ENCODE measurements at places on chromosomes 13 and 19.

DNA sequence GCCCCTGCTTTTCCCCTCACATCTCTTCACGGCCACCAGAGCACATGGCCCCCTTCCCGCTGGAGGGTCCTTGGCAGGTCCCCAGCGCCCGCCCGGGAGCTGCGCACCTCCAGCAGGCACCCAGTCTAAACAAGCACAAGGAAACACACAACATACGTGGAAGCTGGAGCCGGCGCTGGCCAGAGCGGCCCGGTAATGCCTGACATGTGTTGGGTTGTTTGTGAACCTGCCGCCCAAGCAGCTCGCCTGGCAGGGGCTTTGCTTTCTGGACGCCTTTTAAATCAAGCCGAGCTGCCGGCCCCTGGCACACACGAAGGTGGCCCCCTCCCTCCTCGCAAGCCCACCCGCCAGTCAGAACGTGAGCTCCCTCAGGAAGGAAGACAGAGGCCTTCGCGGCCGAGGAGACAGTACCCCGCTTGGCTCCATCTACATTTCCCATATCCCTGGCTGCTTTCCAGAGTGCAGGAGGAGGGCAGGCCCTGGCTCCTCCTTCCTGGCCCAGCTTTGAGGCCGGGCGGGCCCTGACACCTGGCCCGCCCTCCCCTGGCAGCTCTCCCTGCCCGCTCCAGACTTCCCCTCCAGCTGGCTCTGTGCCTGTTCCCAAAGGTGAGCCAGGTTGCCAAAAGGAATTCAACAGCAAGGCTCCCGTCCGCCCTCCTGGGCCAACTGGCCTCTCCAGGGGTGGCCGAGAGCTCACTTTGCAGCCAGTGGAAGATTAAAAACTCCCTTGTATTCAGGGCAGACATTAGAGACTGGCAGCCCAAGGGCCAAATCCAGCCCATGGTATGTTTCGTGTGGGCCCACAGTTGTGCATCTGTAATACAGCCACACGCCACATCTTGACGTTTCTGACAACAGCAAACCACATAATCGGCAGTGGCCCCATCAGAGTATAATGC, 28.7 kb downstream of the COMP start:
- DNase-seq = peak; percentile 37

DNA sequence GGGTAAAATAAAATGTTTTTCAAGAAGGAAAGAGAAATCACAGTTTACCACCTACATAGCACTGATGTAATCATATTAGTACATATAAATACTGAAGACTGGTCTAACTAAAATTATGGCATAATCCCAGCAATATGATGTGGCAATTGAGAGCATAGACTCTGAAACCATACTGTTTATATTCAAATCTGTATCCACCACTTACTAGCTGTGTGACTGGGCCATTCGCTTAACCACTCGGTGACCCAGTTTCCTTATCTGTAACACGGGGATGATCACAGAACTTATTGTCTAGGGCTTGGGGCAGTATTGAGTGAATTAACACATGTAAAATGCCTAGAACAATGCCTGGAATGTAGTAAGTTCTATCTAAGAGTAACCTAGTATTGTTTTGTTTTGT, 13.1 kb upstream of the GTF3A start:
- no peak for DNase-seq

DNA sequence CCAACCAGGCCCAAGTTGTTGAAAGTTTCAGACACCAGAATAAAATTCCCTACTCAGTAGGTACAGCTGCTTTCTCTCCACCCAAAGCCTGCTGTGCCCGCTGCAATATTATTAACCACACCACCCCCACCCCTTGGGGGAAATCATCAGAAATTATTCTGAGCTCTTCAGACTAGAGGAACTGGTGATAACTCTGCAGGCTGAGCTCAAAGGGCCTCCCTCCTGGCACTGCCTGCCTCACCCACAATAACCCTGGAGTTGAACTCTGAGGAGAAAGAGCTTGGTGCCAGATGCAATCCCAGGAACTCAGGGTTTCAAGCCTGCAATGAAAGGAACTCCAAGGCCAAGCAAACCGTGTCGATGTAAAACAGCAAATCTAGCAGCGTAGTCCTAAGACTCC, 381.7 kb upstream of the ZNF507 start:
- DNase-seq = no peak

- DNase-seq = no peak
Measured at GRCh38 chr19:49069026-49069425, 3.5 kb downstream of the KCNA7 start.

DNA sequence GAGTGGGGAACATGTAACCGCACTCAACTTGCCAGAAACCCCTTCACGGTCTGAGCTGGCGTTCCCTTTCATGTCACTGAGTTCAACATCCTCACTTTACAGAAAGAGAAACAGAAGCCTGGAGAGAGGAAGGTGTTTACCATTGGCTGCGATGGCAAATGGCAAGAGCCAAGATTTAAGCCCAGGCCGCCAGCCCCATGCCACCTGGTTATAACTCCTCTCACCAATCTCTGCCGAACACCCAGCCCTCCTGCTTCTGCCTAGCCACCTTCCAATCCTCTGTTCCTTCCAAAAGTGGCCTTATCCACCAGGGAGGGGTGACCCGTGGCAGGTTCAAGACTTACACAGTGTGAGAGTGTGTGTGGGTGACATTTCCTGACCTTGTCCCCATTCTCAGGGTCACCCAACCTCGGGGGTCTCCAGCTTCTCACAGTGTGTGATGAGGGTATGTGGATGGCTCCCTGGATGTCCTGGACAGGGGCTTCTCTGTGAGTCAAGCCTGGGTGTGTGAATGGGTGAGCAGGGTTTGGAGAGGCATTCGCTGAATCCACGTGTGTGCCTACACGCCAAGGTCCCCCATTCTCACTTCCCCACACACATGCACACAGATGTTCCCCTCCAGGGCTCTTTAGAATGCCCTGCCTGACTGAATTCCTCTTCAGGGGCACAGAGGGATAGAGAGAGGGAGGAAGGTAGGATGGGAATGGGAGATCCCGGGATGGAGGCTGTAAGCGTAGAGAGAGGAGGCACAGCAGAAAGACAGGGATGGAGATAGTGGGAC, 1.2 kb downstream of the CADM4 start:
- DNase-seq = no peak

DNA sequence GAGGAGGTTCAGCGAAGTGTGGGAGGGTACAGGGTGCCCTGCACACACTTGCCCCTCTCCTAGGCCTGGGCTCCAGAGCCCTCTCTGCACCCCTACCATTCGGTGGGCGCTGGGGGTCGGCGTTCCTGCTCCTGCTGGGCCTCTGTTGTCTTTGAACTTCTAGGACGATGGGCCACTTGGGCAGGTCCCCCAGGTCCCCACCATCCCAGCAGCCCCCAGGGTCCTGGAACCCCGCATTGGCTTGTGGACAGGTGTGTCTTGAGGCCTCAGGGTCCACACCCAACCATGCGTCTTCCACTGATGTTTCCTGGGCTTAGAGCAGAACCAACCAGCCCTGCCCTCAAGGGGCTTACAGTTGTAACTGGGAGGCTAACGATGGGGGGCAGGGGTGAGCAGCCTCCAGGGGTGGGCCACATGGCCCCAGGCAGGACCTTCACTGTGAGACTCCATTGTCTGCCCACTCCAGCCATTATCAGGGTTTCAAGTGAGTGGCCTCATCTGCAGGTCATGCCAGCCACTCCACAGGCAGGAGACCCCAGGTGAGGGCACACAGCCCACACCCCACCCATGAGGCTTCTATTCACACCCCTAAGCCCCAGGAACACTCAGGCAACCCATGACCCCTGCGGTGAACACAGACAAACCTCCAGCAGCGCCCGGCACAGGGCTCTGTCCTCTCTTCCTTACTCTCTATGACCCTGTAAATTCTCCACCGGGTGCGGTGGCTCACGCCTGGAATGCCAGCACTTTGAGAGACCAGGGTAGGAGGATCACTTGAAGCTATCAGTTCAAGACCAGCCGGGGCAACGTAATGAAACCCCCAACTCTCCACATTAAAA, 2.0 kb upstream of the KLF16 start:
- no peak for DNase-seq

- DNase-seq = peak; percentile 82
Measured at GRCh38 chr19:52269338-52270261, at the start of gene ZNF766. Gene ZNF766, plus strand, starts transcription at chr19:52269587. Its CDS starts 27 bp downstream, at chr19:52269614.

DNA sequence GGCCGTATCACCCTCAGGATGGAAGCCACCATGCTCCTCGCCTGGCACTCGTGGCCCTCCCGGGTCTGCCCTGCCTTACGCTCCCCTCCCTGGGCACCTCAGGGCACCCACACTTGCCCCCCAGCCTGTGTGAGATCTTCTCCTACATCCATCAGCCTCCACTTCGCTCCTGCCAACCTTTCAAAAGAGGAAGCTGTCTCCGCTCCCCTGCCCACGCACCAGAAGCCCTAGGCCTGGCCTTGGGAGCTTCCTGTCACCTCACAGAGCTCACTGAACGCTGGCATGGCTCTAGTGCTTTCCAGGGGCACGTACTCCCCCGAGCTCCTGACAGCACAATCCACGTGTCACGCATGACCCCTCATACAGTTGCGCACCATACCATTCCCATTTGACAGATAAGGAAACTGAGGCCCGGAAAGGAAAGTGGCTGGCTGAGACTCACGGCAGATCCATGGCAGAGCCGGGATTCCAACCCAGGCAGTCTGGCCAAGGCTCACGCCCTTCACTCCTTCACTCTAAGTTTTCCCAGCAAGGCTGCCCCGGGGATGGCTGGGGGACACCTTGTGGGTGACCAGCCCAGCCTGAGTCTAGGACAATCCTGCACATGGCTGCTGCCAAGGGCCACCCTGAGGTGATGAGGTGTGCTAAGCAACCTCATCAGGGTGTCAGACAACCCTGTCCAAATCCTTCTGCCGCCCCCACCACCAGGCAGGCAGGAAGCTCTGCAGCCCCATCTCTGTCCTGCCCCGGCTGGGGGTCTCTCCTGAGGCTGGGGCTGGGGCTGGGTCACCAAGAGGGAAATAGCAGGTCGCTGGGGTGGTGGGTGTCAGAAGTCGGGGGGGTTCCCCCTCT, 19.3 kb downstream of the PPP1R12C start:
- DNase-seq = no peak

GRCh38 chr19:2952953-2953481, 8.2 kb upstream of the ZNF77 start:
- DNase-seq = no peak

- DNase-seq = no peak
Measured at GRCh38 chr13:21987793-21988192, 316.9 kb downstream of the FGF9 start.

GRCh38 chr13:22427066-22427465, 753.7 kb upstream of the SGCG start:
- DNase-seq = no peak

DNA sequence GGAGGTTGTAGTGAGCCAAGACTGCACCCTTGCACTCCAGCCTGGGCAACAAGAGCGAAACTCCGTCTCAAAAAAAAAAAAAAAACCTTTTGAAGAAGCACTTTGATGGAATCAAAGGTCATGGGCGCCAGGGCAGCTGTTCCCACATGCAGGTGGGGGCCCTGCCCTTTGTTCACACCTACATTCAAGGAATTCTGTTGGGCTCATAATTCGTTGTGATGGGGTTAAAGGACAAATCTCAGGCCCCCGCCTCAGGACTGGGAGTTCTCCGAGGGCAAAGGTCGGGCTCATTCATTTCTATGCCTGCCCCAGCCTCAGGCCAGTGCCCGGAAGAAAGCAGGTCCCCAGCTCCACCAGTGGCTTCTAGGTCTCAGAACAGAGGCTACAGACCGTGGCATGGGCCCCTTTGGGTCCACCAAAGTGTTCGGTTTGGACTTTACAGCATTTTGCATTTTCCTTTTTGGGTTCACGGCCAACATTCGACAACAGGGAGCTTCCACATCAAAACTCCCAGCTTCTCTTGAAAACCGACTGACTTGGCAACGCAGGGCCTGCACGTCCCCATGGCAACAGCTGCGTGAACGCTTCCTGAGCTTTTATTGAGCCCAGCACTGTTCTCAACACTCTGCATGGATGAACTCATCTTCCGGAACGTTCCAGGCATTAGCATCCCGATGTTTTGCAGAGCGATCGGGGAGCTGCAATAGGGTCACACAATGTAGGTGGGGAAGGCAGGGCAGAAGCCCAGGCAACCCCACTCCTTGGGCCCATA, 10.1 kb upstream of the GTF2F1 start:
- peak; percentile 46 for DNase-seq

- no peak for DNase-seq
Measured at GRCh38 chr13:66071029-66071428, 1159.1 kb downstream of the PCDH9 start.

- no peak for DNase-seq
Measured at GRCh38 chr13:82614086-82614485, 1268.2 kb downstream of the SLITRK1 start.

DNA sequence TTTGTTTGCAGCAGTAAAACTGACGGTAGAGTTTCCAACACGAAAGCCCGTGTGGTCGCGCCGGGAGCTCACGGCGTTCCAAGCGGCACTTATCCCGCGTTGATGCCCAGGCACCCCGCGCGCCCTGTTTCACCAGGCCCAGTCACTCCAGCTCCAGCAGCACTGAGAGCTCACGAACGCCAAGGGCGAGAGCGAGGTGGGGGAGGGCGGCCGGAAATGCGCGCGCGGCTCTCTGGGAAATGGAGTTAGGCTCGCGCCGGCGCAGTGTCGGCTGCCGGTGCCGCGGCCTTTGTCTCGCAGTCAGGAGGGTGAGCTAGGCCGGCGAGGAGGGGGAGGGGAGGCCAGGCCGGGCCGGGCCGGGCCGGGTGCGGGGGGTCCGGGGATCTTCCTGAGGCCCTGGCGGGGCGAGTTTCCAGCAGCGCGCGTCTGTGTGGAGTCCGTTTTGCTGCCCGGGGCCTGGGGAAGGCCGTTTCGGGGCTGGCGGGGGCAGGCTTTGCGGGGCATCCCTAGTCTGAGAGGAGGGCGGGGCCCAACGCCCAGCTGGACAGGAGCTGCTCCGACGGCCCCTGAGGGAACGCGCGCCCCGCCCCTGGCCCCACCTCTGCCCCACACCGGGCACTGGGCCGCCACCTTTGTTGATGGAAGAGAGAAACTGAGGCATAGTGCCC, at the start of gene ZNF135:
ZNF135 (plus strand) TSS at position 280 of the 668 bp plus-strand sequence. CDS start 721 bp downstream, outside the sequence.
- peak; percentile 15 for DNase-seq

DNA sequence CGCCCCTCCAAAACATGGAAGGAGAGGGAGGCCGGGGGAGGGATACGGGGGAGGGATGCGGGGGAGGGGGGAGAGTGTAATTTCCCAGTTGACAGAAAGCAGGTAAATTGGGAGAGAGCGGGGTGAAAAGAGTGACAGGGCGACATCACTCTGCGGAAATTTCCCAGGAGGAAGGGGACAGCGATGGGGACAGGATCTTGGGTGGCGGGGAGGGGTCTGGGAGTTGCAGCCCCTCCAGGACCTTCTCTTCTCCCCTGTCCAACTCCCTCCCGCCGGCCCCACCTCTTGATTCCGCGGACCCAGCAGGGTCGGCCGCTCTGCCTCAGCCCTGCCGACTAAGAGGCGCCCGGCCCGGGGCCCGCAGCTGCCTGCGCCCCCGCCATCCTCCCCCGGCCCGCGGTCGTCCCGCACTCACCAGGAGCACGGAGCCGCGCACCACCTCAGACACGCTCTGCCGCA, 108.0 kb upstream of the DOCK9 start:
- DNase-seq = no peak

GRCh38 chr13:53445686-53446085, 417.1 kb downstream of the OLFM4 start:
- DNase-seq = no peak

GRCh38 chr19:53991224-53992113, at the start of gene CACNG6:
Gene CACNG6, plus strand, starts transcription at chr19:53991637. Its CDS starts 1,241 bp downstream, at chr19:53992878.
- DNase-seq = no peak

All from astrocyte of the cerebellum (primary cell).